ENCODE measurements at places on chromosomes 7 and 10.

DNA sequence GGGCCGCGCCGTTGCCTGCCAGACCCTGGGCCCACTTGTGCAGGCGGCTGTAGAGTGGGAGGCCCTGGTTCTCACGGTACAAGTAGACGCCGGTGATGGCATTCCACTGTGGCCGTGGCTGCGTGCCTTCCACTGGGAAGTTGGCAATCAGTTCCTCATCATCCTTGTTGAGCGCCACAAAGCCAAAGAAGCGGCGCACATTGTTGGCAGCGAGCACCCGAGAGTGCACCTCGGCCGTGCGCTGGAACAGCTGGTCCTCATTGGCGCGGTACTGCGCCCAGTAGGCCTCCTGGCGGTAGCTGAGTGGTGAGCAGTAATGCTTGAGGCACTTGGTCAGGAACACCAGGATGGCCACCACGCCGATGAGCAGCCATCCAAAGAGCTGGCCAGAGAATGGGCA lies 5.0 kb downstream of the CALHM2 start:
- no peak for DNase-seq

GRCh38 chr10:116961406-116962251 lies 43.4 kb downstream of the SHTN1 start:
- no peak for DNase-seq

DNA sequence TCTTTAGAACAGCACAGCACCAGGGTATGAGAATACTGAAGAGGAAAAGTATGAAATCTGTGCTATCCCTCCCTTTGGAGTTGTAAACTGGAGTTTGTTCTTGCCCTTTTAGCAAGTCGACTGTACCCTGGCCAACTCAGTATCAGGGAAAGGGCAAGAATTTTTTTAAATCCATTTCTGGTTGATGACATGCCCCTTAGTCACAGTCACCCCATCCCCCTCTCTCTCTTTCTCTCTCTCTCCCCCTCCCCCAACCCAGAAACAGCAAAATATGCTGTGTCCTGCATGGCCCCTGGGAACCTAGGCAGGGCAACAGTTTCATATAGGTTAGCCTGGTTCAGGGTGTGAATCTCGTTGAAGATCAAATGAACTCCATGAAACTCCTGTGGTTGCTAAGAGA lies 177.7 kb upstream of the ADO start:
- DNase-seq: no peak

GRCh38 chr7:135771961-135772638 lies 23.5 kb upstream of the FAM180A start:
- DNase-seq: no peak

DNA sequence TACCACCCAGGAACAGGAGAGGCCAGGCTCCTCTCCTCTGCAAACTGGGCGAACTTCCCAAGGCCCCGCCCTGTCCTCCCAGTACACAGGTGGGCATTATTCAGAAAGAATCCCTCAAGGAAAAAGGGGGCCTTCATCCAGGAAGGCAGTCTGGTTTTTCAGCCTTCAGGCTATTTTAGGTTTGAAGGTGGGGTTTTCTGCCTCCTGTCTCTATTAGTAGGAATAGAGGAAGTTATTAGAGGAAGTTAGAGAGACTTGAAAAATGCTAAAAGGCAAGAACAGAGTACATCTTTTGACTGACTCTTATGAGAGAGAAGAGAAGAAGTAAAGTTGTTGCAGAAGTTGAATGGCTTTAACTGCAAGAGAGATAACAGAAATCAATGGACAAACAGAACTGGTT lies 250.9 kb upstream of the SORCS1 start:
- no peak for DNase-seq

DNA sequence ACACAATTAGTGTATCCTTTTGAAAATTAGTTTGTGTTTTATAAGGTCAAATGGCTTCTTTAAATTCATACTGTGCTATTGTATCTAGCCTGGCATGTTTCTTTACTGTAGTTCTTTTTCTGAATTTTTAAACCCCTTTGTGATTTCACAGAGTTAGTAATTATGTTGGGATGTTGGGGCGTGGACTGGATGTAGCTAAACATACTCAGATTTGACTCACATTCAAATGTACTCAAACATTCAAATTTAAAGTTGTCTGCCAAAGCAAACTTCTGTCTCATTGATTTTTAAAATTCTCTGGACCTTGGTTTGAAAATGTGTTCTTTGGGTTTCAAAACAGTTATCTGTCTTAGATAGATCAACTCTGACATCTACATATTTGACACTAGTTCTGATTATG lies 7.2 kb upstream of the NRP1 start:
- DNase-seq: no peak

DNA sequence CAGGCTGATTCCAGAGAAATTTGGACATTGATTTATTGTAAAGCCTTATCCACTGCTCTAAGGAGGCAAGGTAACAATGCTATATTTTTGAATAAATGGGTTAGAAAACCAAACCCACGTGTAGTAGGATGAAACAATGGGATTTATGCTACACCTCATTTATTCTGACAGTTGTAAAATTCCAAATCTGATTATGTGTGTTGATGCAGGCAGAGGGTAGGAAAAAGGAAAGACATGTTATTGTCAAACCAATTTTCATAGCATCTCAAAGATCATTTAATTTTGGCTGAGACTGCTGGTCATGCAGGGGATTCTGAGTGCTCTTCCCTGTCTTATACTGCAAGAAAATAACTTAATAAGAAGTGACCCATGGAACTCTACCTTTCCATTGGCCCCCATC lies 1219.9 kb upstream of the SORCS1 start:
- no peak for DNase-seq

DNA sequence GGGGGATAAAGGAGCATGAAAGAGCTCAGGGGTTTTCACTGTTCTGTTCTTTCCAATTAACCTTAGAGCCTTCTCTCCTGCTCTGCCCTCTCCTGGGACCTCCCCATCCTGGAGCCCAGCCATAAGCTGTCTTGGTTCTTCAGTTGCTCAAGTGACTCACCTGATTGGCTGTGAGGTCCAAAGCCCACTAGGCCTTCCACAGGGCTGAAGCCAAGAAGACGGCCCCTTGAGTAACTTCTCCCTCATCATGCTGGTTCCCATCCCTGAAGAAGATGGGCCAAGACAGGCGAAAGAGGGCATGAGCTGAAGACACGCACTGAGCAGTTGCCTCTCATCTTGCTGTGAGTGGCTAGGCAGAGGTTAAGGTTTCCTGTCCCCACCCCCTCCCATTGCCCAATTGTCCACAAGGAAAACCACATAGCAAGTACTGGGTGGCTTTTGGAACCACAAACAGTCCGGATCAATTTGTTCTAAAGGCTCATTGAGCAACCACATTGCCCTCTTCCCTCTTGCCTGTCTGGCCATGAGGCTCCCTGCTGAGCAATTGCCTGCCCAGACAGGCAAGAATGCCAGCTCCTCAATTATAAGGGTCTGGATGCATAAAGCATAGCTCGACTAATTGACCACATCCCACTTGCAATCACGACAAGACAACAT lies 43.9 kb upstream of the GPAM start:
- no peak for DNase-seq

GRCh38 chr10:78960316-78960800 lies 108.4 kb upstream of the ZMIZ1 start:
- no peak for DNase-seq

DNA sequence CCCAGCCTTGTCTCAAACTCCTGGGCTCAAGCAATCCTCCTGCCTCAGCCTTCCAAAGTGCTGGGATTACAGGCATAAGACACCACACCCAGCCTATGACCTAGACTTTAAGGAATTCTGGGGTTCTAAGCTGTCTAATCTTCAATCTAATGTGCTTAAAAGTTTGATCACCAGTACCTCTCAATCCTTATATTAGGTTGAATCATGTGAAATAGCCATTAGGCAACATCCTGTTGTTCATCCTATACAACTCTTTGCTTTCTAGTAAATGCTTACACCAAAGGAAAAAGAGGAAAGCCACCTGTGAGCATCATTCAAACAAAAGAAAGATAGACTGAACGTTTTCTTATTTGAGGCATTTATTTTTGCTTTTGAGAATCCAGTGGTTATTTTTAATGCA lies 56.0 kb downstream of the ATOH7 start:
- DNase-seq: no peak

- no peak for DNase-seq
Observed at GRCh38 chr10:17516376-17516775, 62.0 kb upstream of the ST8SIA6 start.

DNA sequence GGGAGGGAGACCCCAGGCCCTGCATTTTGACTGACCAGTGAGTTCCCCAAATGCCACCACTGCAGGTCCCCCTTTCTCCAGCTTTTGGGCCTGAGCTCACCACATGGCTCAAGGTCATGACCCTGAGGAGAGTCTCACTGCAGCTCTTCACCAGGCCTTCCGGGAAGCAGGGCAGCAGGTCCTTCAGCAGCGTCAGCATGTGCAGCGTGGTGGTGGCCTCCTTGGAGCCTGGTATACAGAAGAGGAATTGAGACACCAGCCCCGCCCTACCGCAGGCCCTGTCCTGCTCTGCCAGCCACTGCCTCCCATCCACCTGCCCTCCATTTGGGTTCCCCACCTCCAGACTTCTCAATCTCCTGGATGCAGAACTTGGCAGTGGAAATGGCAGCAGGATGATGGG lies 13.0 kb downstream of the RRP12 start:
- no peak for DNase-seq

- no peak for DNase-seq
Observed at GRCh38 chr7:46432708-46433107, 511.6 kb upstream of the IGFBP3 start.

DNA sequence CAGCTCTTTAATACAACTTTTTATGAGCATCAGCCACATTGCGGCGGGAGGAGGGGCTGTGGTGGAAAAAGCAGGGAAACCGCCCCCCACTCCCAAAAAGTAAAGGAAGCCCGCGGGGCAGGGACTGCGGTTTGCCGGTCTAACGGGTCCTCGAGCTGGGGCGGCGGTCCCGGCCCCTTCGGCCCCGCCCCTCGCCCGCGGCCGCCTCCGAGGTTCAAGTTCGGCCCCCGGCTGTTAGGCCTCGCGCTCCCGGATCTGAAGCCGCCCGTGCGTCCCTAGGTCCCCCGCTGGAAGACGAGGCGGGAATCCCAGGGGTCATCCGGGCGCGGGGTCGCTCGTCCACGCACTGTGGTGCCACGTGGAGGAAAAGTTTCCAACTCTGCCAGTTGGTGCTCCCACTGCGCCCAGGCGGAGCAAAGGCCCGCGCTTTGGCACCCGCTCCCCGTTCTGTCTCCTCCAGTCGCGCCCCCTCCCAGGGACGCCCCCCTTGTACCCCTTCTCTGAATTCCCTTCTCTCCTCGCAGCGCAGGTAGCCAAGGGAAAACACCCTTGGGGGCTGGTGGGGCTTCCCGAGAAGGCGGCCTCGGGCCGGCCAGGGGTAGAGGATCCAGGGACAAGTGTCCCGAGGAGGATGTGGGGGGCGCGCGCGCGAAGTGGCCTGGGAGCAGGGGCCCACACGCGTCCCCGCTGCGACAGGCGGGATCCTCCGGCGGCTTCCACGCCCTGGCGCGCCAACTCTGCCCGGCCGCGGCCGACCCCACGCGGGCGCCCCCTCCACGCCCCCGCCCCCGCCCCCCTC lies 798 bp upstream of the AUTS2 start:
- peak; percentile 80 for DNase-seq

DNA sequence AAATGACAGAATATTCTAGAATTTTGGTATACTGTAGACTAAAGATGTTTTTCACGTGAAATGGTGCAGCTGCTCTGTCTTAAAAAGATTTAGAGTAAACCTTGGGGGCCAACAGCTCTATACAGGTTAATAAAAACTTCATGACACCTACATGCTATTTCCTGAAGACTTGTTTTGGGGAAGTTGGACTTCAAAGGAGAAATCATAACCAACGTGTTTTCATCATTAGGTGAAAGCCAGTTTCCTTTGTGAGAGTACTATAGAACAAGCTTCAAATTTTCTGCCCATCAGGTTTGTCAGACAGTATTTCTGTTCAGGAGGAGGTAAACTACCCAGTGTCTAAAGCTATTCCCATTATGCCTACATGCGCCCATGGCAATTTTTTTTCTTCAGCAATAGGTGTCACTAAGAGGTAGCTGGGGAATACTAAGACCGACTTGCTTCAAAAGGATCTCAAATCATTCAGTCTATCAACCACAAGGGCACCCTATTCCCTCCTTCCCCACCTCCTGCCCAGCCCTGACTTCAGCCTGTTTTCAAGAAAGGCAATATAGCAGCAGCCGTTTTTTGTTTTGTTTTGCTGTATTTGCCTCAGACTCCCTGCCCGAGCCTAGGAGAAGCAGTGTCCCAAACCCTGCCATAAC lies 237.3 kb upstream of the SP8 start:
- no peak for DNase-seq

GRCh38 chr7:101880282-101881054 lies 63.0 kb downstream of the CUX1 start:
- no peak for DNase-seq

DNA sequence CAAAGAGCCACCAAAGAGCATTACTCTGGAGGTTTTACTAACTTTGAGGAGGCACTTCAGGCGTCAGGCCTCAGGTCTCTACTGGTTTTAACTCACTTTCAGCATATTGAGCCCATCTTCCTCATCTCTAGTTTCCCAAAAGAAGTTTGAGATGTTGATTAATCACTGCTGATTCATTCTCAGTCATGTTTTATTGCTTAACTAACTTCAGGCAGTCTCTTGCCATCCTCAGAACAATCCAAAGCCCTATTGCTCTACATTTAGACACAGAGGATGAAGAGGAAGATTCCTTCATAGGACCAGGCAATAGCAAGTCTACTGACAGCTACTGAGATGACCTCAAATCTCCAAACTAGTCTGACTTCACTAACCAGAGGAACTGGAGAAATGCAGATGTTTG lies 39.1 kb upstream of the BET1 start:
- DNase-seq: no peak

- DNase-seq: no peak
Observed at GRCh38 chr7:35513195-35513594, 181.7 kb downstream of the HERPUD2 start.

GRCh38 chr7:137981668-137982067 lies 20.2 kb downstream of the CREB3L2 start:
- no peak for DNase-seq

- DNase-seq: no peak
Observed at GRCh38 chr7:101768280-101768679, 49.1 kb upstream of the CUX1 start.

- no peak for DNase-seq
Observed at GRCh38 chr7:16114633-16115032, 306.7 kb downstream of the CRPPA start.

GRCh38 chr10:60069311-60069710 lies 163.0 kb upstream of the CCDC6 start:
- no peak for DNase-seq

GRCh38 chr10:50577681-50578350 lies 45.9 kb downstream of the SGMS1 start:
- no peak for DNase-seq

DNA sequence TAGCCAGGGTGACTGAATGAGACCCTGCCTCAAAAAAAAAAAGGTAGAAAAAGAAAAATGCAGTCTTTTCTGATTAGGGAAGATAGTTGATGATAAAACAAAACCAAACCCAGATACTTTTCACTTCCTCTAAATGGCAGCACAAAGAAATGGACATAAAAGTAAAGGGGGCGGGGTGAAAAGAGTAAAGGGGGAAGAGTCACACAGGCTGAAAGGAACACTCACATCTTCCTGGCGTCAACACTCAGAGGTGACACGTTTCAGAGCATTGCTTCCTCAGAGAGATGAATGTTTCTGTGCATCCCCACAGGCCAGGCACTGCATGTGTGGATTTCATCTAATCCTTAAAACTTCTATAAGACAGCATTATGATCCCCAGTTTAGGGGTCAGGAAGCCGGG lies 81.2 kb downstream of the HIPK2 start:
- DNase-seq: no peak

Data from suprapubic skin (tissue), 4 donors.